Activated naive CD4-positive, alpha-beta T cell treated with anti-CD3 and anti-CD28 coated beads for 36 hours (primary cell): ENCODE measurements at places on chromosomes 1 and 21. TPM values are rescaled to one million over a fixed set of nuclear protein-coding genes. Genes with fewer than 3 reads are reported as not detected.

DRAXIN gene
- 0.26 TPM for total RNA-seq

FCGR3A gene
- total RNA-seq, result 0.19 TPM

GPR25 gene
- not detected for total RNA-seq

NECTIN4 gene
- not detected for total RNA-seq

ITPKB gene
- 40.9 TPM for total RNA-seq

FCRL1 gene
- not detected for total RNA-seq

RSPH1 gene
- total RNA-seq, result 0.22 TPM

ACOT11 gene
- 1.2 TPM for total RNA-seq
